ENCODE measurements at places on chromosomes 5 and 9. TPM values are rescaled to one million over a fixed set of nuclear protein-coding genes. Genes with fewer than 3 reads are reported as not detected.

DNA sequence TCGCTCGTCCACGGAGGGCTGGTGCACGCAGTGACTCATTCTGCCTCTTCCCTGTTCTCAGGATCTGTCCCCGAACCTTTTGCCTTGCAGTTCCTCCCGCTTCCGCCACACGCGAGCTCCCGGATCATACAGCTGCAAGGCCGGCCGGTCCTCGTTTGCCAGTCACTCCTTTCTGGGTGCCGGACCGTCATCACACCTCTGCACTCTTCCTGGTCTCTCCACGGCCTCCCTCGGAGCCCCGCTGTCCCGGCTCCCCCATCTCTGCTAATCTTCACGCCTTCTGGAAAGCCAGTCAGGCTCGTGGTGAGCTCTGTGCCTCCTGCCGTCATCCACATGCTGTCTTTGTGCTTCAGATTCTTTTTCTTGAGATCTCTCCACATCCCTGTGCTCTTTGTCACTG, 91.8 kb downstream of the STX17 start:
- H3K4me3 ChIP-seq: no peak overlapping the region
- H3K4me1 ChIP-seq: no peaks in the 10 kb centered on the region
- no peaks in the 10 kb centered on the region for H3K27me3 ChIP-seq

DNA sequence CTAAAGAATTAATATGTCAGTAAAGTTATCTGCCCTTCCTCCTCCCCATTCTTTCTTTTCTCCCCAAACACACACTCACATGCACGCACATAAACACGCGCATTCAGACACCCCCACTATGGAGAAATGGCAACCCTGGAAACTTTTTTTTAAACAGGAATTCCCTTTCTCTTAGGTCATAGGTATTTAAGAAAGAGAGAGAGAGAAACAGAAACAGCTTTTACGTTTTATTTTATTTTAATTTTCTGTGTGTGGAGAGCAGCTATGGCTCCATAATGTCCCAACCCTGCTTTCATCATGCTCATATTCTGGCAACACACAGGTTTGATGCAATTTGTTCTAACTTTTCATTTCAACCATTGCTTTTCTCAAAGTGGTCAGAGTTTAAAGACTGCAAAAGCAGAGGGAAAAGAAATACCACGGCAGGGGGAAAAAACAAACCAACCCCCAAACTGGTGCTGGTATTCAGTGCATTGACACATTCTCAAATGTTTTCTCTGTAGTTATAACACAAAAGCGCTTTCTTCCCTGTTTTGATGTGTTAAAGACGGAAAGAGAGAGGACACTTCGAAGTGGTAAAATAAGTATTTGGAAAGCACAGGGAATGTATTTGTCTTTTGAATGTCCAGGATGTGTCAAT, 126.0 kb upstream of the TMEM161B start:
- no peak overlapping the region for H3K4me3 ChIP-seq
- no peaks in the 10 kb centered on the region for H3K27me3 ChIP-seq
- H3K4me1 ChIP-seq: peaks cover 28% of the 10 kb centered on the region
- no peaks in the 10 kb centered on the region for H3K36me3 ChIP-seq
- no peak for DNase-seq

Gene SLC4A9
- 0.15 TPM for total RNA-seq

DNA sequence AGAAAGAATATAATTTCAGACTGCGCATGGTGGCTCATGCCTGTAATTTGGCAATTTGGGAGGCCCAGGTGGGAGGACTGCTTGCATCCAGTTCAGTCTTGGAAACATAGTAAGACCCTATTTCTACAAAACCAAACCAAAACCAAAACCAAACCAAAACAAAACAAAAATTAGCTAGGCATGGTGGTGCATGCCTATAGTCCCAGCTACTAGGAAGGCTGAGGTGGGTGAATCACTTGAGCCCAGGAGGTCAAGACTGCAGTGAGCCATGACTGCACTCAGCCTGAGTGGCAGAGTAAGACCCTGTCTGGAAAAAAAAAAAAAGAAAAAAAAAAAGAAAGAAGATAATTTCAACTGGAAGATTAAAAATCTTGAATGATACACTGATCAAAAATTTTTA, 137.0 kb upstream of the ACOT12 start:
- no peaks in the 10 kb centered on the region for H3K36me3 ChIP-seq
- H3K27ac ChIP-seq: no peak overlapping the region
- H3K4me1 ChIP-seq: no peaks in the 10 kb centered on the region
- H3K4me3 ChIP-seq: no peak overlapping the region
- no peaks in the 10 kb centered on the region for H3K27me3 ChIP-seq
- no peak for DNase-seq

Gene CTSV
- total RNA-seq: 113 TPM

GRCh38 chr5:34051374-34051980, 8.5 kb upstream of the C1QTNF3 start:
- no peaks in the 10 kb centered on the region for H3K27me3 ChIP-seq
- no peak for DNase-seq
- no peak overlapping the region for H3K27ac ChIP-seq
- no peaks in the 10 kb centered on the region for H3K36me3 ChIP-seq
- no peaks in the 10 kb centered on the region for H3K4me1 ChIP-seq
- H3K4me3 ChIP-seq: no peak overlapping the region

Gene SLC34A1
- not detected for total RNA-seq

Gene CTXN3
- not detected for total RNA-seq

Gene TAF11L5
- total RNA-seq: not detected

DNA sequence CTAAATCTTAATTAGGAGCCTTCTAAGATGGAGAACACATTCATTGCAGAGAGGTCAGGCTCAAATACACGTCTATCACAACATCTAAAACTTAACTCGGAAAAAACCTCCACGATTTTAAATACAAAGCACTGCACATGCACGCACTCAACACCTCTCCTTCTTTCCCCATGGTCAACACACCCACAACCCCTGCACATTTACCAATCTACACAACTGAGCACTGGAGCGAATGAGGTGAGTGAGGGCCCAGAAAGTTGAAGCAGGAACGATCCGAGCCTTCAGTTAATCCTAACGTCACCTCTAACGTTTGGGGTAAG, 278 bp upstream of the NIPSNAP3A start:
- DNase-seq: no peak
- peak overlapping the region; percentile 76 for H3K4me3 ChIP-seq
- H3K27me3 ChIP-seq: no peaks in the 10 kb centered on the region
- peaks cover 2% of the 10 kb centered on the region for H3K4me1 ChIP-seq

Gene ADGRV1
- total RNA-seq: 62.3 TPM

- no peaks in the 10 kb centered on the region for H3K4me1 ChIP-seq
- no peak overlapping the region for H3K27ac ChIP-seq
- no peak overlapping the region for H3K4me3 ChIP-seq
- no peak for DNase-seq
- no peaks in the 10 kb centered on the region for H3K27me3 ChIP-seq
These were observed 25.6 kb downstream of the SLC31A1 start for GRCh38 chr9:113246928-113247327.

DNA sequence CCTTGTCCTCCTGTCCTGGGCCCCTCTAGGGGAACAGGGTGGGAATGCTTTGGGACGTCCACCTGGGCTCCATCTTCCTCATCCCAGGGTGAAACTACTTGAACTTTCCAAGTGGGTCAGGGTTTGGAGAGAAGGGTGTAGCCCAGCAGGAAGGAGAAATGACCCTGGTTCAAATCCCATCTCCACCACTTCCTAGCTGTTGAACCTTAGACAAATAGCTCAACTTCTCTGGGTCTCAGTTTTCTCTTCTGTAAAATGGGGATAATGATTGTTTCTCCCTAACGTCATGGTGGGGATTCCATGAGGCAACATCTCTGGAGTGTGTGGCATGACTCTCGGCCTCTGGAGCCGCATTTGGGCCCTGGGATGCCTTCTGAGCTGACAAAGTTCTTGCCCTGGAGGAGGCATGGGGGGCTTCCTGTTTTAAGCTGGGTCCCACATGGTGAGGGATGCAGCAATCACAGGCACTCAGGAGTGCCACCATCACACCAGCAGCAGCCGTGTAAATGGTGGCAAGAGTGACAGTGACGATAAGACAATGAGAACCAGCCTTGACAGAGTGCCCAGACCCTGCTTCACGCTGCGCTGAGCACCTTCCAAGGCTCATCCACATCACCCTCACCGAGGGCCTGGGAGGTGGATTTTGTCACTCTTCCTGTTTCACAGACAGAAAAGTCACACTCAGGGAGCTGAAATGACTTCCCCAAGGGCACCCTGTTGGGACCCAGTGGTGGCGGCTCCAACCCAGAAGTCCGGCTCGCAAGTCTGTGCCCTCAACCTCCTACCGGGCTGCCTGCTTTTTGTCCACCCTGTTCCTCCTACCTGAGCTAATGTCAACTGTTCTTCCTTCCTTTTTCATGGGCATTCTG, 69.5 kb upstream of the IER5L start:
- no peak for DNase-seq
- H3K27ac ChIP-seq: no peak overlapping the region
- no peaks in the 10 kb centered on the region for H3K4me1 ChIP-seq
- no peak overlapping the region for H3K4me3 ChIP-seq
- no peaks in the 10 kb centered on the region for H3K27me3 ChIP-seq
- H3K36me3 ChIP-seq: no peaks in the 10 kb centered on the region

DNA sequence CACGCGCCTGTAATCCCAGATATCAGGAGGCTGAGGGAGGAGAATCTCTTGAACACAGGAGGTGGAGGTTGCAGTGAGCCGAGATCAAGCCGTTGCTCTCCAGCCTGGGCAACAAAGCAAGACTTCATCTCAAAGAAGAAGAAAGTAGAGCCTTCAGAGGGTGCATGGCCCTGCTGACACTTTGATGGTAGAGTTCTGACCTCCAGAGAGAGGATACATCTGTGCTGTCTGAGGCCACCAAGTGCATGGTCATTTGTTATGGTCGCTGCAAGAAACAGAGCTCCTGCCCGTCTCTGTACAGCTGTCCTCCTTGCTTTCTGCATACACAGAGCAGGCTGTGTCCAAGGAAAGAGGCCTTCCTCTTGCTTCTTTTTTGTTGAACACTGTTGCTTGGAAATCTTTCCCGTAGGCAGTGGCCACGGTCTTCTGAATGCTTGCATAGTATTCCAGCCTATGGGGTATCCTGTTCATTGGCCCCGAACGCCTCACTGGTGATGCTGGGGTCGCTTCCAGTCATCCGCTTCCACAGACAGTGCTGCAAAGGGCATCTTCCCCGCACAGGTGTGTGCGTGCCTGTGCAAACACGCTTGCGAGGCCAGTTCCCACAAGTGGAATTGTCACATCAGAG, 36.8 kb upstream of the UNC5A start:
- no peak overlapping the region for H3K4me3 ChIP-seq
- H3K36me3 ChIP-seq: no peaks in the 10 kb centered on the region

Gene CDKN2B
- 0.31 TPM for total RNA-seq

- H3K27ac ChIP-seq: no peak overlapping the region
- H3K4me1 ChIP-seq: peaks cover 11% of the 10 kb centered on the region
- no peaks in the 10 kb centered on the region for H3K36me3 ChIP-seq
- DNase-seq: peak; percentile 82
- peak overlapping the region; percentile 54 for H3K4me3 ChIP-seq
- H3K27me3 ChIP-seq: no peaks in the 10 kb centered on the region
These were observed 138.4 kb downstream of the LHFPL2 start for GRCh38 chr5:78509884-78510769.

DNA sequence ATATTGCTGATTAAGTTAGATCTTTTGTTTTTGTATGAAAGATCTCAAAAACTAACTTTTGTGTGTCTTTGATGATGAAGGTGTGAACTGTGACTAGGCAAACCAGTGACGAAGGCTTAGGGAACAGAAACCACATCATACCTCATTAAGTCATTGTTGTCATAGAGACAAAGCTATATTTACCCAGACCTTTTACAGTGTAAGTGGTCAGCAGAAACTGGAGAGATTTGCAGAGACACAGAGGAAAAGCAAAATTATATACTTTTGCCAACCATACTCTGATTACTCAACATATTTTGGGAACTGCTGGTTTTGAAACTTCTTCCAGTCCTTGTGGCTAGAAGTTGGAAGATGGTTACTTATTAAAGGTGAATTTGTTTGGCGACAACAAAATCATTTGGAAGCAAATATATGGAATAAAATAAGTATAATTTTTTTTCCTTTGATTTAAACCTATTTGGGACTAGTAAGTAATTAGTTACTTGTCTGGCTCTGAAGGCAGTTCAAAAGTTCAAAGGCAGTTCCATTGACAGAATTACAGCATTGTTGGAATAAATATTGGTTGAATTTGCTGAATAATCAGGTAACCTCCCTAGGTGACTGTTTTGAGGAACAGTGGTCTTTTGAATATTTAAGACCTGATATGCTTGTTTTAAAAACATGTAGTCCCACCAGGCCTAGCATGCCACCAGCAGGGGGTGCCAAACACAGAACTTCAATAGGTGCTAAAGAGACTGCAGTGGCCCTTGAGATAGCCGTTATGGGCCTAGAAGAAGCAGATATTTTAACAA, 103.8 kb downstream of the RPS23 start:
- no peak overlapping the region for H3K4me3 ChIP-seq
- peak; percentile 88 for DNase-seq
- no peaks in the 10 kb centered on the region for H3K36me3 ChIP-seq
- H3K27ac ChIP-seq: no peak overlapping the region
- H3K27me3 ChIP-seq: no peaks in the 10 kb centered on the region

- H3K4me3 ChIP-seq: no peak overlapping the region
- H3K27me3 ChIP-seq: no peaks in the 10 kb centered on the region
- H3K36me3 ChIP-seq: no peaks in the 10 kb centered on the region
- no peak overlapping the region for H3K27ac ChIP-seq
- peaks cover 8% of the 10 kb centered on the region for H3K4me1 ChIP-seq
These were observed 126.0 kb upstream of the BOD1 start for GRCh38 chr5:173742432-173742816.

Gene NCS1
- total RNA-seq: 47.6 TPM

- DNase-seq: no peak
- no peaks in the 10 kb centered on the region for H3K36me3 ChIP-seq
- H3K4me3 ChIP-seq: no peak overlapping the region
- H3K4me1 ChIP-seq: no peaks in the 10 kb centered on the region
- no peaks in the 10 kb centered on the region for H3K27me3 ChIP-seq
- no peak overlapping the region for H3K27ac ChIP-seq
These were observed 30.5 kb downstream of the EXD3 start for GRCh38 chr9:137392232-137393007.

Gene TENT4A
- 25.1 TPM for total RNA-seq

- no peaks in the 10 kb centered on the region for H3K4me1 ChIP-seq
- H3K27me3 ChIP-seq: no peaks in the 10 kb centered on the region
- H3K36me3 ChIP-seq: no peaks in the 10 kb centered on the region
These were observed 16.4 kb downstream of the RUSC2 start for GRCh38 chr9:35506359-35506758.

GRCh38 chr9:72557549-72557948, 36.1 kb downstream of the TMC1 start:
- H3K36me3 ChIP-seq: no peaks in the 10 kb centered on the region
- 0 out of 2 replicates have a peak, but pooled peaks cover 2% of the 10 kb centered on the region for H3K4me1 ChIP-seq
- no peak overlapping the region for H3K27ac ChIP-seq
- no peaks in the 10 kb centered on the region for H3K27me3 ChIP-seq

DNA sequence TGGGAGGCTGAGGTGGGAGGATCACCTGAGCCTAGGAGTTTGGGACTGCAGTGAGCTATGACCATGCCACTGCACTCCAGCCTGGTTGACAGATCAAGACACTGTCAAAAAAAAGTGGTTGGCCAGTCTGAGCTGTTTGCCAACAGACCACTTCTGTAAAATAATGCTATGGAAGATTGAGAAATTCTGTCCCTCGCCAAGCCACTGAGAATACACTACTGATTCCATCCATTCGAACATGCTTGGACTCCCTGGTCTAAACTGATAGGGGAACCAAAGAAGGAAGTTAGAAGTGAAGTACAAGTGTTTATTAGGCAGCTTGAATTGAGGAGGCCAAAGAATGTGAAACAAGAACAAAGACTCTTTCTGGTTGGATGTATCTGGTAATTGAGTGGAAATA, 27.2 kb downstream of the ENC1 start:
- no peaks in the 10 kb centered on the region for H3K27me3 ChIP-seq
- no peak overlapping the region for H3K4me3 ChIP-seq
- no peaks in the 10 kb centered on the region for H3K36me3 ChIP-seq

GRCh38 chr5:94467346-94467953, 151.0 kb downstream of the KIAA0825 start:
- no peak overlapping the region for H3K27ac ChIP-seq
- DNase-seq: no peak
- no peaks in the 10 kb centered on the region for H3K27me3 ChIP-seq
- H3K36me3 ChIP-seq: no peaks in the 10 kb centered on the region
- H3K4me3 ChIP-seq: no peak overlapping the region
- no peaks in the 10 kb centered on the region for H3K4me1 ChIP-seq

Gene MEGF10
- 43.2 TPM for total RNA-seq

Data from H1 (cell line).